ENCODE measurements at places on chromosomes 3 and 15.

DNA sequence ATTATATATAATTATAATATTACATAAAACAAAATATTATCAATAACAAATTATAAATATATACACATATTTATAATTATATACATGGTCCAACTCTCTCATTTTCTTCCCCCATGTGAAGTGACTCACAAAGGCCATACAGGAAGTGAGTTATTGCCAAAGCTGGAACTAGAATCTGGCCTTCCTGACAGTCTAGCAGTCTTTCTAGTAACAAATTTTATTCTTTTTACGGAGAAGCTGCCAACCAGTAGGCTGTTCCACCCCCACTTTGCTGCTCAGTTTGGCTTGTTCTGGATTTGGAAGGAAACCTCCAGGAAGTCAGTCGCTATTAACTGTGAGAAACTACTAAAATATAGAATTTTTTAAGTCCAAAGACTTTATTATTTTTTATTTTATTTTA, 79.6 kb downstream of the DHX36 start:
- no peak for DNase-seq

GRCh38 chr15:96992817-96993216, 662.3 kb downstream of the NR2F2 start:
- DNase-seq, result no peak

- no peak for DNase-seq
Observed at GRCh38 chr3:2510591-2511145, 412.0 kb downstream of the CNTN4 start.

DNA sequence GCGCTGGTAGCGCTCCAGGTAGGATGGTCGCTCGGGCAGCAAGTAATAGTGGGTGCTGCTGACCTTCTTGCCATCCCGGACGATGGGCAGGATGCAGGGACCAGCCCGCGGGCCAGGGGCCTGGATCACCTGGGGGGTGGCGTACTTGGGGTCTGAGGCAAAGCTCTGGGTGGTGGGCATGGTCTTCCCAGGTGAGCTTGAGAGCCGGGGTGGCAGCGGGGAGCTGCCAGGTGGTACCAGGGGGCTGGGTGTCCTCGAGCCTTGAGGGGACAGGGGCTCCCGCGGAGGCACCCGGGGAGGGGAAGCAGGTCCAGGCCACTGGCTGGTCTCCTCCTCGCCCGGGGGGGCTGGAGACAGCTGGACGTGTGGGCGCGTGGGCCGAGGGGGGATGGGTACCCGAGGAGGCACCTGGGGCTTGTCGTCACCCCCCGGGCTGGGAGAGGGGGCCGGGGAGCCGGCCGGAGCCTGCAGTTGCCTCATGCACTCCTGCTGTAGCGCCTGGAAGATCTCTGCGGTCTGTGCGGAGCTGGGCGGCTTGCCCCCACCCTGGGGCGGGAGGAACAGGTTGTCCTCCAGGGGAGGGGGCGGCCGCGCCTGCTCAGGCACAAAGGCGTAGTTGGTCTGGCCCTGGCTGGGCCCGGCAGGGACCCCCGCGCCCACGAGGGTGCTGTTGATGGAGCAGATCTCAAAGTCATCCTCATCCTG, 40.6 kb downstream of the TNK2 start:
- DNase-seq, result no peak

DNA sequence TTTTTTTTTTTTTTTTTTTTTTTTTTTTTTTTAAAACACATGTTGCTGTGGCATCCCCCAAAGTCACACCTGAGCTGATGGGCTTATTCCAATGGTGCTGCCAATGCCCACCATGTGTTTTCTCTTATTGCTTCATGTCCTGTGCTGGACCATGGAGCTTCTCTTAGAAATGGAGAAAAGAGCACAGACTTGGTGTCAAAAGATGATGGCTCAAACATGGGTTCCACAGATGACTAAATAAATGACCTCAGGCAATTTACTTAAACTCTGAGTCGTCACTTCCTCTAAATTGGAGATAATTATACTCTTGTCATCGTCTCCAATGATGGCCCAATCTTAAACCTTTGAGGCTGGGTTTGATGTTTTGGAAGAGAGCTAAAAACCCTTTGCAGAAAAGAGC, 28.1 kb downstream of the CHST2 start:
- no peak for DNase-seq

GRCh38 chr15:45177285-45177684, 10.5 kb downstream of the SHF start:
- DNase-seq, result no peak

DNA sequence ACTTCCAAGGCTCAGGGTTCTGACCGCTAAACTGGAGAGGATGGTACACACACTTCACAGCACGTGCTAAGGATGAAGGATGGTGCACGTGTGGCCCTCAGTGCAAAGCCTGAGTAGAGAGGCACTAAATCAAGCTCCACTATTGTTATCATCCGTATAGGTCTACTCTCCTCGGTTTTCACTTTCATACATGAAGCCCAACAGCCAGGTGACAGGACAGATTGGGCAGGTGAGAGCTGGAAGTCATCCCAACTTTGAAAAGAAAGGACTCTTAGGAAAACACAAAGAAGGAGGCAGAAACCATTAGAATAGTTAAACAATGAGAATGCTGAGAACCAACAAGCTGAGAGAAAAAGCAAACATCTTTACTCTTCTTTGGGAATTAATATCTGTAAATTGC, 21.1 kb downstream of the MAGI1 start:
- no peak for DNase-seq

DNA sequence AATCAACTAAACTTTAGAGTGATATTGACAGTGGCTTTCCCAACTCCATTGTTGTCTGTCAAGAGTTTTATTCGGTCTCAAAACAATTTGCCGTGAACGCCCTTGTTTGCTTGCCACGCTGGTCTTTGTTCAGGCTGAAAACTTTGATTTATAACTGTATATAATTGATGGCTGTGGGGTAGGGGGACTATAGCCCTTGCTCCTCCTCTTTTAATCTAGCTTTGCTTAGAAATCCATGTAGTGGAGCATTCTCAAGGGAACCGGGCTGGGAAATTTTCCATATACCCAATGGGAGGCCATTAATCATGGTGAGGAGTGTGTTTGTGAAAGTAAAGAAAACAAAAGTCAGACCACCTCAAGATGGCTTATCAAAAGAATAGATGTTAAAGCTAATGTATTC, 339.8 kb upstream of the RARB start:
- no peak for DNase-seq
